Renal cortex interstitium (tissue), 15 donors: ENCODE measurements at places on chromosomes 7 and 10.

DNA sequence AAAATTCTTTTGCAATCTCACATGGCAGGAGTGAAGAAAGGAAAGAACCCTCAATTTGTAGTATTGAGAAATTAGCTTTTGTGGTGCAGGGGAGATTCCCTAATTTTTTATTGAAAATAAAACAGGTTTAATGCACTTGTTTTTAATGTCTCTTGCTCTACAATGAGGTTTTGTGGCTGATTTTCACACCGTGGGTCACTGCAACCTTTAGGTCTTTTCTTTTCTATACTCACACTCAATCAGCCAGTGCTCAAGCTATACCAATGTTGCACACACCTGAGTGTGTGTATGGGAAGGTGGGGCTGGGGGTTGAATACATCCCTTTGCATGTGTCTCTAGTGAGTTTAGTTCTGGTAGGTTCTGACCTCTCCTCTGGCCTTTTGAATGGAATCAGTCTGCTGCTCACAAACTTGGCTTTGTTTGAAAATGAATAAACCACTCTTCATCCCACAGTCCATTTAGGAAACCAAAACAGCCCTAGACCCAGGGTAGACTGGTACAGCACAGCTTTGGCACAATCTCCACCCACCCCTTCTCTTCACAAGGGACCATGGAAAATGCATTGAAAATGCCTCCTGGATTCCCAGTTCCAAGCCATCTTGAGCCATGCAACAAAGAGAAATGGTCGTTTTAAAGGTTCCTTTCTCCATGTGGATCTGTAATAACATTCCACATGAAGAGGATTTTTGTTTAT lies 411.5 kb downstream of the SFMBT2 start:
- no peak for DNase-seq

DNA sequence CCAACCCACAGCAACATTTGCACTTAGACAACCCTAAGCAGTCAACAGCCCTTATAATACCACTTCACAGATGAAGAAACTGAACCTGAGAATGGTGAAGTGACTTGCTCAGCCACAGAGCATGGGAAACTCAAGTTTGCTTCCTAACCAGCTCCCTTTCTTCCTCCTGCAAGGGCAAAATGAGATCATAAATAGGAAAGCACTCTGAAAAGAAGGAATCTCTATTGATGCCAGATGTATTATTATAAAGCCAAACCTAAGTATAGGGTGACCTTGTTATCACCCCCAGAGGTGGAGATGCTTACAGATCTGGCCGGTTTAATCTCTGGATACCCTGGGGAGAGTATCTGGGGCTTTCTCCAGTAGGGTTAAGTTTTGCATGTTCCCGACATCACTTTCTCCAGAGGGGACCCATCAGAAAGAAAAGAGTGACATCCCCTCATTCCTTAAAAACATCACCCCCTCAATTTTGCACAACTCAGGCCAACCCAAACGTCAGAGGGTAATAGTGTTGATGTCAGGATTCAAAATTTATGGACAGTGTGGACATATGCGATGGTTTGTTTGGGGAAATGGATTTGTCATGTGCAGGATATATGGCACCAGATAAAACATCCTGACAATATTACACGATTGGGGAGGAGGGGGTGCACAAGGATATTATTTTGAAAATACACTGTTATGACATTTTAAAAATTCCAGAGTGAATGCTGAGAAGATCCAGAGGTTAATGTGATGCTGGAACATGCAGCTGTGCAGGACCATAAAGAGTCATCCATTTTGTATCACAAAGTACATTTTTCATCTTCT lies 24.0 kb upstream of the XPNPEP1 start:
- no peak for DNase-seq

DNA sequence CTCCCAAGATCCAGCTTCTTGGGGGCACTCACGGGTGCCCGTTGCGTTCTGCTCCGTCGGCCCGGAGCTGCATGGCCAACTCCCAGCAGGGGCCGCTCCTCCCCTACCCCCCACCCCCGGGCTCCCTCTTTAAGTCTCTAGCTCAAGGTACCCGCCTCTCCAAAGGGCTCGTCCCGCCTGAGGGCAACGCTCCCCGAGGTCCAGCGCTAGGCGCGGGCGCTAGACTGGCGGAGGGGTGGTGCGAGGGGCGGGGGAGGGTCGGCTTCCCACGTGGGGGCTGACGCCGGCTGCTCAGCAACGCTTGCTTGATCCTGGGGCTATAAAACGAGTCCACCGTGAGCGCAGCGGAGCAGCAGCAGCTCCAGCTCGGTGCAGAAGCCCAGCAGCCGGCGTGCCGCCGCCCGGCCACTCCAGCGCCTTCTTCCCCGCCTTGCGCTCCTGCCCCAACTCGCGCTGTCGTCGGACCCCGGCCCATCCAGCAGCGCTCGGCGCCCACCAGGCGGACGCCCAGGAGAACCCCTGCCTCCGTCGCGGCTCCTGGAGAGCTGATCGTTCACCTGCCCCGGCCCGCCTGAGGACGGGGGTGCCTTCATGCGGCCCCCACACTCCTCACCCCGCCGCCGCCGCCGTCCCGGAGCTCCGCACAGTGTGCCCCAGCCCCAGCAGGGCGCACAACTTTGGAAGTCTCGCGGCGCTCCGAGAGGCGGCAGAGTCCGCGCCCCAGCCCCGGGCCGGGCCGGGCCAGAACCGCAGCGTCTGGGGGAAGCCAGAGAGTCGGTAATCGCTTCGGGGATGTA lies at the start of gene ADRA2A:
Gene ADRA2A (plus strand): TSS at position 348 of the 797 bp plus-strand sequence. CDS start 968 bp downstream, outside the sequence.
- DNase-seq: peak; percentile 52

GRCh38 chr7:104814126-104814525 lies 199.9 kb upstream of the KMT2E start:
- DNase-seq: no peak

- DNase-seq: no peak
These were observed 199.0 kb downstream of the PTEN start for GRCh38 chr10:88062385-88062784.
